ENCODE measurements at places on chromosomes 2 and 18.

DNA sequence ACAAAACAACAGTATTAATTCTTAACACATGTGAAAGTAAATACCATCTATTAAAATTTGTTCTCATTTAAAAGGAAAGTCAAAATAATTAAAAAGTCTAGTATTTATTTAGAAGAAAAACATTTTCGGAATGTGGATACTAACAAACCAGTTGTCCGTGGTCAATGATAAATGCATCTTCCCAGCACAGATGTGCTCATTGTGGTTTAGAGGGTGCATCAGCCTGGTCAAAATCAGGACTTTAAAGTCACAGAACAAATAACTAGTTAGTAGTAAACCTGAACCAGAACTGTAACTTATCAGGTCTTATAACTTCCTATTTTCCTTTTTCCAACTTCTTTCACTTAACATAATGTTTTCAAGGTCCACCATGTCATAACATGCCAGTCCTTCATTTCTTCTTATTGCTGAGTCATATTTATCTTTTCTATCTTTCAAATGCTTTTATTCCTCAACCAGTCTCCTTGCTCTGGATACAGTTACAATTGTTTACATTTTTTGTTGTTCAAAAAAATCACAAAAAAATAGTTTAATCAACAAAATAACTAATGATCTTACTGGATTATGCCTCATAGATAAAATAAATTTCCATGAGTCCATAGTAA is 55.8 kb downstream of the ID2 start:
- no peak for DNase-seq

DNA sequence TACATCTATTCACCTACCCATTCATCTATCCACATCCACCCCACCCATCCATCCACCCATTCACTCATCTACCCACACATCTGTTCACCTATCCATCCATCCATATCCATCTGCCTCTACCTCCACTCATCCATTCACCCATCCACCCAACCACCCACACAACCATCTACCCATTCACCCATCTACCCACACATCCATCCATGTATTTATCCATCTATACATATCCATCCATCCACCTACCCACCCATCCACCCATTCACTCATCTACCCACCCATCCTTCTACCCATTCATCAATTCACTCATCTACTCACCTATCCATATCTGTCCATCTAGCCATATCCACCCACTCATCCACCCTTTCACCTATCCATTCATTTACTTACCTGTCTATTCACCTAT is 187.6 kb downstream of the ASB1 start:
- no peak for DNase-seq

DNA sequence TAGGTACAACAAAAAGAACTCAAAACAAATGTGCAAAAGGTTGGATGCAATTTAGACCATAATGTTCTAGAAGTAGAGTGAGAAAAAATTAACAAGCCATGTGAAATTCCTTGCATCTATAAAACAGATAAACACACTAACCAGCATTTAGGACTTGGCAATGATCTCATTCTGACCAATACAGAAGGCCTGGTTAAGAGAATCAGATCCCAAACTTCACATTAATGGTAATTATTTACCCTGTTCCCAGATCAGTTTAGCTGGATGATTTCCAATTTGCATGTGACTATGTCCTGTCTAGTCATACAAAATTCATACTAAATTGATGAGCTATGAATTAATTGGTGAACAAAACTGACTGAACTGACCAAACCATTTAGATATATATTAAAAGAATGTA is 98.4 kb upstream of the FIGN start:
- DNase-seq, result no peak

- no peak for DNase-seq
Measured at GRCh38 chr2:23788100-23788499, 138.8 kb downstream of the ATAD2B start.

GRCh38 chr2:212596688-212597087 is 58.1 kb upstream of the ERBB4 start:
- no peak for DNase-seq

DNA sequence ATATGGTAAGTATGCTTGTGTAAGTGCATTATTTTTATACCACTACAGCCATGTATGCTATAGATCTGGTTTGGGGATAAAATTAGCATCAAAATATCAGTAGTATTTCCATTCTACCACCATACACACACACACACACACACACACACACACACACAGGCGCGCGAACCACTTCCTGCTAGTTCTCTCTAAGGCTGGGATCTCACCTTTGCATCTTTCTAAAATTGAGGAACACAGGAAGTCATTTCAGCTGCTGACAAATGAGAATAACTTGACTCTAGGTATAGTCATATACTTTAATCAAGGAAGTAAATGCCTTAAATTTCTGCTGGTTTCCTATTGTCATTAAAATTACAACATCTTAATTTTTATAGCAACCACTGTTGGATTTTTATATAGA is 72.5 kb downstream of the RBM43 start:
- no peak for DNase-seq

DNA sequence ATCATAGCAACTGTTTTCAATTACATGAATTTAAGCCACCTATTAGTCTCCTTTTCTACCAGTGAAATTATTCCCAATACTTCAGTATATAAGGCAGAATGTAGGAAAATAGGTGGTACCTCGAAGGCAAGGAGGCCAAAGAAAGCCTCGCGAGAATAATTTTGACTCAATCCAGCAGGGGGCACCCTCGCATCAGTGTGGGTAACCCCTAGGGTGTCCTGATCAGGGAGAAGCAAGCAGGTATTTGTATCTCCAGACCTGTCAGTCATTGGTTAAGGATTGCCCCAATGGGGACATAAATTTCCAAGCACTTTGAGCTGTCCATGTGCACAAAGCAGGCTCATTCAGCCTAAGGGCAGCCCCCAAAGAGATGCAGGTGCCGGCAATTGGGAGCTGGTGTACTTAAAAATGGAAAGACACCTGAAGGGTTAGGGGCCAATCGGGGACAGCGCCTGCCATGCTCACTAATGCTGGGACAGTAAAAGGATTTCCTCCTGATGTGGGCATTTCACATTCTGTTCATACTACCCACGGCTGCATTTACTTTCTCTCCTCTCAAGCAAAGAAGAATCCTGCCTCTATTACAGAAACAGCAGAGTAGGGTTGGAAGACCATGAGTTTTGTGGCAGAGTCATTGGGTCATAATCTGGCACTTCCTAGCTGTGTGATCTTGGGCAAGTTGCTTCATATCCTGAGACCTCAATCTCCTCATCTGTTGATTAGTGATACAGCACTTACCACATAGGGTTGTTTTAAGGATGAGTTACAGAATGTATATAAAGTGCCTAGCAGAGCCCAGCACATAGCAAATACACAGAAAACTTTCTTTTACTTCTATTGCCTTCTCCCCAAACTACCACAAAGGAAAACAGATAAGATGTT is 136.1 kb downstream of the ICOS start:
- DNase-seq, result no peak

DNA sequence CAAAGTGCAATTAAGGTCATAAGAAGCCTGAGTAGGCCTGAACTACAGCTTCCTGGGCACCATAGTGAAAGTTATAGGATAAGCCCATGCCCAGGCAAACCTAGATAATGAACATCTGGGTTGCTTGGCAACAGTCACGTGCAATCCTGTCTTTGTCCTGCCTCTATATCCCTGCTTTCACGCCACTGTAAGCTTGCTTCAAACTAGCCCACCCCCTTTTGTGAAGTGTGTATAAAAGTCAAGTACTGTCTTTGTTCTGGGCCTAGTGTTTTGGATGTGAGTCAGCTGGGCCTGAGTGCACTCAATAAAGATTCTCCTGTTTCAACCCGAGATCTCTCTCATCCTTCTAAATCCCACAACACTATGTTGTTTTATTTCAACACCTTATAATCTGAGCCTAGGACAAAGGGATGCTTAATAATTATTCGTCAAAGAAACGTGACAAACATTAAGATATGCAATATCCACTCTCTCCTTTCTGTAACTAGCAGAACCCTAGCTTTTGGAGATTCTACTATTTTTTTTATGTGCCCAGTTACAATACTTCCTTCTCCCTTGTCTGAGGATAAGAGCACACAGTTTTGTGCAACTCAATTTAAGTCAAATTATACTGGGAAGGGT is 927.8 kb downstream of the SUCLG1 start:
- DNase-seq, result no peak

GRCh38 chr18:34697233-34697632 is 12.9 kb upstream of the DTNA start:
- DNase-seq, result no peak

GRCh38 chr18:12011199-12011956 is 30.1 kb downstream of the IMPA2 start:
- no peak for DNase-seq

DNA sequence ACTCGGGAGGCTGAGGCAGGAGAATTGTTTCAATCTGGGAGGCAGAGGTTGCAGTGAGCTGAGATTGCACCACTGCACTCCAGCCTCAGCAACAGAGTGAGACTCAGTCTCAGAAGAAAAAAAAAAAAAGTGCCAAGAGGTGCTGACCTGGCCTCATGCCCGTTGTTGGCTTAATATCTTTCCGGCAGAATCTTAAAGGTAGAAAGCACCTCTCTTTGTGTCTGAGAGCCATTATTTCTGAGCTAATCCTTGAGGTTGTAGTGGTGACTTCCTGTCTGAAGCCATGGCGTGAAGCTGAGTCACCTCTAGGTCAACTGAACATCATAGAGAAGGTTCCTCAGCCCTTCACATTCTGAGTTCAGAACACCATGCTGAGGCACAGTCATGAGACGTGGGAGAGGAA is 60.4 kb downstream of the WDSUB1 start:
- DNase-seq, result no peak

GRCh38 chr2:164620457-164620856 is 825 bp downstream of the GRB14 start:
- DNase-seq, result no peak

DNA sequence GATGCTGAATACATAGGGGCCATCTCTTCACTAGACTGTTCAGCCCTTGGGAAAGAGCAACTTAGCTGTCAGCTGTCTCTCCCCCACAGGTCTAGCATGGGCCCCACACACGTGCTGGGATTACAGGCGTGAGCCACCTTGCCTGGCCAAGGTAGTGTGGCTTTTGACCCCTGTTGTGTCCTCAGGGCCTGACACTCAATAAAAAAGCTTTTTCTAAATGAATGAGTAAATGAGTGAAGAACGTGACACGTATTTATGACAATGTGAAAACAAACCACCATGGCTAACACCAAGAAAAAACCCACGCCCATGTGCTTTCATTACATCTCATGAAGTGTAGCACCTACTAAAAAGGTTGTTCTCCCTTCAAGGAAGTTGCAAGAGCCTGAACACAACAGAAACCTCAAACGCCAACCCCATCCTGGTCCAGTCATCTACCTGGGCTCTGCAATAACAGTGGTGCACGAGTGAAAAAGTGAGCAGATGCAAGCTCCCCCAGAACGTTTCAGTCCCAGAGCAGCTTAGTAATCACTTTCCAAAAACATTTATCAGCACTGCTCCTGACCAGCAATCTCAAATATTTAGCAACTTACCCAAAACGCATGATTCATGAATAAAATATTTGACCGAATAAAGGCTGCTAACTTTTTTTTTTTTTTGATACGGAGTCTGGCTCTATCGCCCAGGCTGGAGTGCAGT is 3.4 kb downstream of the WDFY1 start:
- no peak for DNase-seq

GRCh38 chr2:26861610-26862224 is 13.8 kb downstream of the DPYSL5 start:
- no peak for DNase-seq

GRCh38 chr2:41320491-41320890 is 727.3 kb upstream of the PKDCC start:
- no peak for DNase-seq
